ENCODE measurements at places on chromosomes 1 and 21. TPM values are rescaled to one million over a fixed set of nuclear protein-coding genes. Genes with fewer than 3 reads are reported as not detected.

The PROK1 gene
- not detected for total RNA-seq

The TMEM200B gene
- total RNA-seq = 19.1 TPM

The RBM8A gene
- total RNA-seq = 215 TPM

The PKNOX1 gene
- 25.2 TPM for total RNA-seq

The SMIM1 gene
- 10.2 TPM for total RNA-seq

The MX2 gene
- total RNA-seq = 4.0 TPM

The ERG gene
- 4.5 TPM for total RNA-seq

The TBX15 gene
- 0.09 TPM for total RNA-seq

DNA sequence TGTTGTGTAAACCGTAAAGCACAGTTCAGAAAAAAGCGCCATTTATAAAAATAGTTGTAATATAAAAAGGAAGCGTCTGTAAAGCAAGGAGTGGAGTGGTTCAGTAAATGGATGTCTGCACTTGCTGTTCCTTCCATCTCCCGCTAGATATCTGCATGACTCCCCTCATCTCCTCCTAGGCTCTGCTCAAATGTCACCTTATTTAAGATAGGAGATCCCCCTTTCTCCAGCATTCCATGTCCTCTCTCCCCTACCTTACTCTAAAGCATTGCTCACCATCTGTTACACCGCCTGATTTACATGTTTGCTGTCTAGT, 745 bp downstream of the MUL1 start:
- H3K36me3 ChIP-seq = peaks cover 2% of the 10 kb centered on the region
- peaks cover 4% of the 10 kb centered on the region for H3K4me1 ChIP-seq
- DNase-seq = no peak
- peaks cover 26% of the 10 kb centered on the region for H3K27me3 ChIP-seq

DNA sequence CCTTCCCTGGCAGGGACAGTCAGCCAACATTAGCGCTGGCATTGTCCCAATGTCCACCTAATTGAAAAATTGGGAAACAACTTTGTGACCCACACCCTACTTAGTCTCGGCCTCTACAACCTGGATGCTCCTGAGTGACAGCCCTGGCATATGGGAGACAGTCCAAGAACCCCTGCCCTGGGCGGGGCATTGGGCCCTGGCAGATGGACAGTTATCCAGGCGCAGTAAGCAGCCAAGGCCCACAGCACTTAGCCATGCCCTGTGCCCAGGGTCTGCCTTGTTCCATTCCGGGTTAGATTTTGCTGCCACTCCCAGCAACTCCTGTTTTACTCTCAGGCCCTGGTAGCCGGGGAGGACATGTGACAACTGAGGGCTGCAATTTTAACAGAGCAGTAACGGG, 50.3 kb downstream of the NFASC start:
- peaks cover 67% of the 10 kb centered on the region for H3K4me1 ChIP-seq
- peaks cover 2% of the 10 kb centered on the region for H3K27me3 ChIP-seq
- DNase-seq = no peak
- H3K4me3 ChIP-seq = no peak overlapping the region

DNA sequence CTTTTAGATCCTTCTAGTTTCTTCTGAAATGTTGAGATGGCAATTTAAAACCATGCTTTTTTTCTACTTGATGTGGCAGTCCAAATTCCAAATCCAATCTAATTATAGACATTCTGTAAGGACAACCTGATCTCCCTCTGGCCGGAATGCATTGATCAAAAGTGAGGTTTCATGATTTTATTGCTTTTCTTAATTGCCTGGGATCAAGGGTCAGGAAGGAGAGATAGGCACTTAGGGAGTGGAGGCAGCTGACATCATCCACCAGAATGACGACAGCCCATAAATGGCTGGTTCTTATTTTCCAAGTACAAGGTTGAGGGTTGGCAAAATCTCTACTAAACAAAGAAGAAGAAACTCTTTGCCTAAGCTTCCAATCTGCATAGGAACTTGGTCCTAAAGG, 46.4 kb upstream of the SCCPDH start:
- H3K4me3 ChIP-seq = no peak overlapping the region
- no peak for DNase-seq
- H3K36me3 ChIP-seq = no peaks in the 10 kb centered on the region
- no peak overlapping the region for H3K27ac ChIP-seq
- no peaks in the 10 kb centered on the region for H3K27me3 ChIP-seq

DNA sequence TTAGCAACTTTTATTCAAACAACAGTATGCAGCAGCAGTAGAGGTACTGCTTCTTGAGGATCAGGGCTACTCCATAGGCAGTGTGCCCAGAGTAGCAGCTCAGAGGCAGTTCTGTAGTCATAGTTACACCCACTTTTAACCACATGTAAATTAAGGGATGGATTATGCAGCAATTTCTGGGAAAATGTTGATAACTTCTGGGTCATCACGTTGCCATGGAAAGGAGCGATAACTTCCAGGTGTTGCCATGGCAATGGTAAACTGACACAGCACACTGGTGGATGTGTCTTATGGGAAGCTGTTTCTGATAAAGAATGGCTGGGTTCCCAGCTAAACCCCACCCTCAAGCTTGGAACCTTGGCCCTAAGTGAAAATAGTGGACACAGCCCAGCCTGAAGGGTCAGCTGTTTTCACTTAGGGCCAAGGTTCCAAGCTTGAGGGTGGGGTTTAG, 29.0 kb upstream of the PLA2G2A start:
- peaks cover 25% of the 10 kb centered on the region for H3K27me3 ChIP-seq
- DNase-seq = no peak
- H3K36me3 ChIP-seq = peaks cover 44% of the 10 kb centered on the region
- H3K4me3 ChIP-seq = no peak overlapping the region

DNA sequence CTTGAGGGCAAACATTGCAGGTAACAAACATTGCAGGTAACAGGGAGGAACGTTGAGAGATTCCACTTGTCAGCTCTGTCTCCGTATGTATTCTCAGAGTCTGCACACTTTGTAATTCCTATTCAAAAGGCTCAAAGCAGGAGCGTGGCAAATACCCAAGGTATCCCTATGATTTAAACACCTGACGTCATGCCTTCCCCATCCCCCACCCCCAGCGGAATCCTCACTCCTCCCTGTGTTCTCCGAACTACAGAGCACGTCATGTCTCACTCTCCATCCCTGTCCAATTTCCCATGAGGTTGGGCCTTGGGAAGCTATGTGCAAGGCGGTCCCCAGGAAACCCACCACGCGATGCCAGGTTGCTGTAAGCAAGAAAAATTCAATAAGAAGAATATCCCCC, 2.8 kb upstream of the LRRC38 start:
- H3K27ac ChIP-seq = no peak overlapping the region
- no peak overlapping the region for H3K4me3 ChIP-seq
- H3K4me1 ChIP-seq = peaks cover 6% of the 10 kb centered on the region
- H3K36me3 ChIP-seq = no peaks in the 10 kb centered on the region
- no peak for DNase-seq
- peaks cover 76% of the 10 kb centered on the region for H3K27me3 ChIP-seq

DNA sequence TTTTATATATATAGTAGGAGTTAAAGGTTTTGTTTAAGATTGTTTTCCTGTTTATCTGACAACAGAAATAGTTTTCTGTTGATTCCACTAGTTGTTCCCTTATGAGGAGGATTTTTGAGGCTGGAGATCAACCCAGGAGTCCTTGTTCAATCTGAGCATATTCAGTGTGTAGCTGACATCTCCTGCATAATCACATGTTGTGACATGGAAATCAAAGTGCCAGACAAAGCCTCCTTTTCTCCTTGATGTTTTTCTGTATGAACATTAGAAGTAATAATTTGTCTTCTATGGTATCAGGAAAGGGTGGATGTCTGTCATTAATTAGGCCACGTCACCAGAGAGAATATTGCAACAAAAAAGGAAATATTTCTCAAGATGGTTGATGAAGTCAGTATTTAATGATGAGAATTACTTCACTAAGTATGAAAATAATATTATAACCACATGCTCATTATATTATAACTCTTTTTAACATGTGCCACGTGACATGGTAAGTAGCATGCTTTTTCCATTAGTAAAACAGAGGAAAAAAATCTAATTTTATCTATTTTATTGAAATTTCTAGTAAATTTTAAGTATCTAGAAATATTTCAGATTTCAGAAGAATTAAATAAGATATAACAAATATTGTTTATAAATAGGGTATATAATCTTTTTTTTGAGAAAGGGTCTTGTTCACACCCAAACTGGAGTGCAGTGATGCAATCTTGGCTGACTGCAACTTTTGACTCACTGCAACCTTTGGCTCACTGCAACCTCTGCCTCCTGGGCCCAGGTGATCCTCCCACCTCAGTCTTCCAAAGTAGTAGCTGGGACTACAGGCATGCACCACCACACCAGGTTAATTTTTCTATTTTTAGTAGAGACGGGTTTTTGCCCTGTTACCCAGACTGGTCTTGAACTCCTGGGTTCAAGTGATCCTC, 223.5 kb downstream of the HMCN1 start:
- peaks cover 12% of the 10 kb centered on the region for H3K36me3 ChIP-seq
- DNase-seq = no peak
- H3K27me3 ChIP-seq = peaks cover 4% of the 10 kb centered on the region
- H3K4me1 ChIP-seq = peaks cover 56% of the 10 kb centered on the region
- no peak overlapping the region for H3K4me3 ChIP-seq

DNA sequence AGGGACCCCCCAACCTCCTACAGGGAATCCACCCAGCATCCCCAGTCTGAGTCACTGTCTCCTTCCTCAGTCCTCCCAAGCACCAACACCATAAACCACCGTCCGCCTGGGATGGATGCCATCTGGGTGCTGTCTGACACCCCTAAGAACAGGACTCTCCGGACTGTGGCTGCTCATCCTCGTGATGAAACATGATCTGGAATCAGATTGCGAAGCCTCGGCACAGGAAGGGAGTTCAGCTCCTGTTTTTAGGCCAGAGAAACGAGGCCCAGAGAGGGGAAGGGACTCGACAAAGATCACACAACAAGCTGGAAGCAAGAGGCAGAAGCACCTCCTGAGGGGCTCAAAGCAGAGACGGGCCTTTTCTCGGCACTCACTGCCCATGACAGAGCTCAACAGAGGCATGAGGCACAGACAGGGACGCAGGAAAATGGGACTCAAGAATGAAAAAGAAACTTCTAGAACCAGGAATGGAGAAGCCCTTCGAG, 8.4 kb downstream of the KCNN3 start:
- peaks cover 37% of the 10 kb centered on the region for H3K4me1 ChIP-seq
- peaks cover 6% of the 10 kb centered on the region for H3K27me3 ChIP-seq
- H3K36me3 ChIP-seq = no peaks in the 10 kb centered on the region
- H3K27ac ChIP-seq = 0 out of 2 replicates have a peak overlapping the region, but pooled peaks have one; percentile 20
- no peak for DNase-seq

DNA sequence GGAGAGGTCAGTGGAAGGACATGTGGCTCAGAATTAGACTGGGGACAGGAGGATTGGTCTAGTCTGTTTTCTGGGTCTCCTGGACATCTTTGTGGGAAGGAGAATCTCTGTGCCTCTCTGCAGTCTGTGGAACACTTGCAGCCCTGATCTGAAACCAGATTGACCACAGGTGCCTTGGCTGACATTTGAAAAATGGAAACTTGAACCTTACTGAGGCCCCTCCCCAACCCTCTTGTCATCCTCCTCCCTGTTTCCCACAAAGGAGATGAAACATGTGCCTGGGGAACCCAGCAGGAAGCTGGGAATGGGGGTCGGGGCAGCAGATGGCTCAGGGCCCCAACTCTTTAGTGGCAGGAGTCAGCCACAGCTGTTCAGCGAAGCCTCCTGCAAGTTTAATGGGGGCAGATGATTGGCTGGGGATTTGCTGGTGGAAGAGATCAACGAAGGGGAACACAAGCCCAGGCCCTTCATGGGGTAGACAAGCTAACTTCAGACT, 18.1 kb downstream of the VASH2 start:
- H3K27ac ChIP-seq = peak overlapping the region; percentile 89
- no peak overlapping the region for H3K4me3 ChIP-seq
- no peaks in the 10 kb centered on the region for H3K27me3 ChIP-seq
- no peak for DNase-seq
- H3K36me3 ChIP-seq = peaks cover 96% of the 10 kb centered on the region

DNA sequence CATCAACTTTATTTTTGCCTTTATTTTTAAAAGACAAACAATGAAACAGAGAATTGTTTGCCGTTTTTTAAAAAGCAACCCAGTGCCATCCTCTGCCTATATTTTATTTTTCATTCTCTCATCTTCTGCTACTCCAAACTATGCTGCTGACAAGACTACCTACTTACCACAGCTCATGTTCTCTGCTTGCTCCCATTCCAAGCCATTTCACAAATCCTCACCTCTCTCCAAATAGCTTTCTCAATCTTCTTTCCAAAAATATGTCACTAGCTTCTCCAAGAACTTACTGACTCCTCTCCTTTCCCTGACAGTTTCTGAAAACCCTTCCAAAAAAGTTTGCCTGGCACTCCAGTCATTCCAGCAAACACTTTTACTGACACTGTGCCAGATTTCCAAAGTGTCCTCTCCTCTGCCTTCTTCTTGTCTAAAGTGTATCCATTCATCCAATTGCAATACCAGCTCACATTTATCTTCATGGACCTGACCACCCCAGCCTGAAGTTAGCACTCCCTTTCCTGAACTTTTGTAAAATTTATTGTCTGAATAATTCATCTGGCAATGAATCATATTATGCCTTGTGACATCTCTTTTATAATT, 766.5 kb upstream of the B3GALT2 start:
- H3K4me1 ChIP-seq = peaks cover 5% of the 10 kb centered on the region
- H3K27me3 ChIP-seq = no peaks in the 10 kb centered on the region
- H3K4me3 ChIP-seq = no peak overlapping the region
- no peak overlapping the region for H3K27ac ChIP-seq

DNA sequence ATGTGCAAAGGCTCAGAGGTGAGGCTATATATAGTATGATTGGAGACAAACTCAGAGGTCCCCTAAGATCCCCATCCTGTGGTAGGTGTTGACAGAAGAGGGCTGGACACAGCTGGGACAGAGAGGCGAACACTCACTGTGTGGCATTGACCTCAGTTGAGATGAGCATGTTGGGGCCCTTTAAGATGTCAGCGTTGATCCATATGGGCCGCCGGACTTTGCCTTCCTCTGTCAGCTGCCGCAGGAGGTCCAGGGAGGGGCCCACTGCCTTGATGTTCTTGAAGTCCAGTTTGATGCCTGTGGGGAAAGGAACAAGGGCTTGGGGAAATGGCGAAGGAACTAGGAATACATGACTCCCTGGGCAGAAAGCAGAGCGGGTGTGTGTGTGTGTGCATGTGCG, 8.8 kb downstream of the FAM151A start:
- no peak for DNase-seq
- no peaks in the 10 kb centered on the region for H3K27me3 ChIP-seq
- H3K4me1 ChIP-seq = peaks cover 24% of the 10 kb centered on the region
- no peaks in the 10 kb centered on the region for H3K36me3 ChIP-seq
- no peak overlapping the region for H3K4me3 ChIP-seq

All from WTC11 (cell line).